ENCODE measurements at places on chromosomes 3 and 15.

GRCh38 chr3:31246293-31247062 lies 286.2 kb upstream of the STT3B start:
- DNase-seq = no peak

GRCh38 chr3:138327831-138328230 lies 1.8 kb downstream of the NME9 start:
- DNase-seq = no peak

DNA sequence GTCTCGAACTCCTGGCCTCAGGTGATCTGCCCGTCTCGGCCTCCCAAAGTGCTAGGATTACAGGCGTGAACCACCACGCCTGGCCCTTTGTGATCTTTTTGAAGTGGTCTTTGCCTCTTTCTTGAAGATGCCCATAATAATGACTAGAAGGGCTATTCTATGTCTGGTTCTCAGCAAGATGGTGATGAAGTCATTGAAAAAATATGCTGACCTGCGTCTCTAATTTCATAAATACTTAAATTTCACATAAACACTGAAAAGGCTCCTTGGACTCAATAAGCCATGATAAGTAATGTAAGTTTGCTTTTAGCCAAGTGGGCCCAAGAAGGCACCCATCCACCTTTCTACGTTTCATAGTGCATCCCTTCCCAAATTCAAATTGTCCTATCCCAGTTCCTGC lies 775 bp upstream of the MAPK6 start:
- no peak for DNase-seq

DNA sequence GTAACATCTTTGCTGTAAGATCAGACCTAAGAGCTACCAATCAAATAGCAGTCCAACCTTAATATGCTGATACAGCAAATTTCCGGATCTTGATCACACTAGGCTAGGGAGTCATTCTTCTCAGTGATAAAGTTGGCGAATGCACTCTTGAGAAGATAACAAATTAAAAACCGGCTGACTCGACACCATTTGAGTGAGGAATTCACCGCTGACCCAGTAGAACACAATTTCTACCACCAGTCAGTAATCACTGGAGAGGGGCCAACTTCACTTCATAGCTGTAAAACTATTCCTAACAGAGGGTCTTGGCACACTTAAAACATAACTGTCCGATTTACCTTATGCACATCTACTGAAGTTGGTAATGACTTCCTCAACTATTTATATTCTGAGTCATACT lies 47.2 kb downstream of the MEIS2 start:
- no peak for DNase-seq

DNA sequence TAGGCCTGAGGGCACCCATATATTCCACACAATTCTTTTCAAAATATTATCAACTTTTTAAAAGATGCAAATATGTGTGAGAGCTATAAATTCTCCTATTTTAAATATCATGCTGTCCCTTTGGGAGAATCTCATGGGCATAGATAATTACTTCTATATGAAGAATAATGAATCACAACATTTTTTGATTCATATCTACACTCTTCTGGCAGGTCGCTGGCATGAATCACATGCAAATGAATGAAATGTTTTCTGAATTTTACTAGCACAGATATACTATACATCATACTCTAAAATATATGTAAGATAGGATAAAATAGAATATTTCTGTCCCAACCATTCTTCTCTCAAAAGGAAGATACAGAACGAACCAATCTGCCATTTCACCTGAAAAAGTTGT lies 277.7 kb upstream of the KCNH8 start:
- DNase-seq = no peak

- DNase-seq = no peak
Measured at GRCh38 chr15:63018639-63019038, 23.9 kb upstream of the TPM1 start.

DNA sequence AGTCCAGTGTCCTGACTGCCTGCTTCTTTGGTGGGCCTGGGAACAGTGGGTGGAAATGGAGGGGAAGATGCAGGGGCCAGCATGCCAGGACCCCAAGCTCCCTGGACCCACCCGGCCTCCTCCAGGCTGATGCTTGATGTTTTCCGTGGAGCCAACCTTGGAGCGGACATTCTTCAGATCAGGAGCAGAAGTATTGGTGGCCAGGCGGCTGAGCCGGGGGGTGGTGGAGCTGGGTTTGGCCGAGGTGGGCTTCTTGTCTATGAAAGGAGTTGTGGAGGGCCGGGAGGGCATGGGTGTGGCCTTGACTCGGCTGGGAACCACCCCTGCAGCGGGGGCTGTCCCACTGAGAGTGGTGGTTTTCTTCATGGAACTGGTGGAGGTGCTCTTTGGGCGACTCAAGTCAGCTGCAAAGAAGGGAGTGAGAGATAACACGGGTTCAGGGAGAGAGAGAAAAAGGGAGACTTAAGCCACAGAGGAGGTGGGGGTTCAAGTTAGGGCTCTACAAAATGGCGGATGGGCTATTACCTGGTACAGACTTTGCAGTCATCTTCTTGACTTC lies 67.8 kb downstream of the DHX30 start:
- no peak for DNase-seq

DNA sequence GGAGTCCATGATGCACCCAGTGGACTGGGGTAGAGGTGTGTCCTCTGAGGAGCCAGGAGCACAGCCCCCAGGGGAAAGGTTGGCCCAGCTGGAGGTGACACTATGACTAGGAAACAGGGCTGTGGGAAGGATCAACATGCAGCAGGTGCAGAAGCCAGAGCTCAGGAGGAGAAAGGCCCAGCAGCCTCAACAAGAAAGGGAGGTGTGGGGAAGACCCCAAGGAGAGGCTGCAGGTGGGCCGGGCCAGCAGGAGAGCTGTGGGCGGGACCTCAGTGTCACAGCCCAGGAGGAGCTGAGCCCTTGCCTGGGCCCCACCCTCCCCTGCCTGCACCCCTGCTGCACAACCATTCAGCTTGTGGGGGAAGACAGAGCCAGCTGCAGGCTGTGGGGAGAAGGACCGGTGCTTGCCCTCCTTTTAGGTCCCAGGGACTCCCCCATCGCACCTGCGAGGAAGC lies 18.4 kb upstream of the KLF13 start:
- DNase-seq = no peak

DNA sequence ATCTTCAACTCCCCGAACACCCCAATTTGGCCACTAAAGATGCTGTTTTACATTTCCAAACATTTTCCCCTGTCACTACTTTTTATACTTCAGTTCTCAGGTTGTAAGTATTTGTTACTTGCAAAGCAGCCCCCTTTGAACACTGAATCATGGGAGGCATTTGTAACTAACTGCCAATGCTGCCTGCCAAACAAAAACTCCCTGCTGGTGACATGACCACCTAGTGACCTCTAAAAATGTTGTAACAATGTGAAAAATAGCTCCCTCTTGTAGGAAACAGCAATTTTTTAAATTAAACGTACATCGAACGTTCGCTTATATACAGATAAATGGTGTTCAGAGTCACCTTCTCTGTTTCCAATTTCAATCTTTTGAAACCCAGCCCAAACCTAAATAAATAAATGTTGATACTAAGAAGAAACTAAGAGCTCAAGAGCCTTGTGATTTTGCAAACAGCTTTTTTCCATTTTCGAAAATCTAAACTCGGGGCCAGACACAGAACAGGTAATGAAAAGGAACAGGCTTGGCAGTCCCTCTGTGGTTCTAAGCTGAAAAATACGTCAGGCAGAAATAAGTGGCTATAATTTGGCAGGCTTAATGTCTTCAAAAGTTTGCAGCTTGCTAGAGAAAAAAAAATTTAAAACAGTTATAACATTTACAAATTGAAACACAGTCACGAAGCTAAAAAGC lies 268.6 kb upstream of the WNT5A start:
- no peak for DNase-seq

GRCh38 chr3:124952282-124952855 lies 17.8 kb upstream of the MUC13 start:
- no peak for DNase-seq

GRCh38 chr3:135989242-135989641 lies 23.7 kb downstream of the PPP2R3A start:
- DNase-seq = no peak

DNA sequence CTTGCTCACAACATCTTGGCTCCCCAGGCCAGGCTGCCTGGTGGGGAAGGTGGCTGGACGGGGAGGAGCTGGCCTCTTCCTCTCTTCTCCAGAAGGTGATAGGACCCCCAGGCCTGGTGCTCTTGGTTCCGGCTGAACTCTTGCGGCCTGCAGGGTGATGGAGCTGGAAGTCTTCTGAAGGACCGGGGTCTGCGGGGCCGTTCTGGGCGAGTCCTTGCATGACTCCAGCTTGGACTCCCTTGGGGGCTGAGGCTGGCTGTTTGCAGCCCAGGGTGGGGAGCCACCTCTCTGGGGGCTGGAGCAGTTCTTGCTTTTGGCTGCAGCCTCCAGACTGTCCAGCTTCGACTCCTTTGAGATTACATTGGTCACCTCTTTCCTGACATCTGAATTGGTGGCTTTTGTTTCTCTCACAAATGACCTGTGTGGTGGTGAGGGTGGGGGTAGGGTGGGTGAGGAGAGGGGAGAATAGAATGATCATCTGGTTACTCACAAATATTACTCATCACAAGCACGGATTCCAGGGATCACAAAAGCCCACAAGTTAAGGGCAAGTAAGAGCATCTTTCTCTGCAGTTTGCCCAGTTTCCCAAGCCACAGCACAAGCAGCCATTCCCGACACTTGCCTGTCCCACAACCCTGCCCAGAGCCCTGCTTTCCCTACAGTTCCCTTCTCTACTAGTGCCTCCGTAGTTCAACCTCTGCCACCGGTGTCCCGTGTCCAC lies 149.1 kb upstream of the HACD2 start:
- DNase-seq = no peak

DNA sequence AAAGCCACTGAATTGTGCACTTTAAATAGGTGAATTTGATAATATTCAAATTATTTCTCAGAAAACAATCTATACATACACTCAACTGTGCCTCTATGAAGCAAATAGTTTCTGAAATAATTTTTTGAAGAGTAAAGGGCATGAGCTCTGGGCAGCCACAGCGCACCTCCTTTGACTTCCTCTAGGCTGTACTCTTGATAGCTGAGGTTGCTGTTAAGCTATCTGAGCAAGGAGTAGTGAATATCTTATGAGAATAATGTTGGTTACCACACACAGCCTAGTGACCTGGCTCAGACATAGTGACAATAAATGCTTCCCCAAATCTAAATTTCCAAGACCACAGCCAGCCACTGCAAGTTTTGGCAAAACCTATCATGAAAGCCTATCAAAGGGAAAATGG lies 11.6 kb upstream of the SEC61A1 start:
- no peak for DNase-seq

DNA sequence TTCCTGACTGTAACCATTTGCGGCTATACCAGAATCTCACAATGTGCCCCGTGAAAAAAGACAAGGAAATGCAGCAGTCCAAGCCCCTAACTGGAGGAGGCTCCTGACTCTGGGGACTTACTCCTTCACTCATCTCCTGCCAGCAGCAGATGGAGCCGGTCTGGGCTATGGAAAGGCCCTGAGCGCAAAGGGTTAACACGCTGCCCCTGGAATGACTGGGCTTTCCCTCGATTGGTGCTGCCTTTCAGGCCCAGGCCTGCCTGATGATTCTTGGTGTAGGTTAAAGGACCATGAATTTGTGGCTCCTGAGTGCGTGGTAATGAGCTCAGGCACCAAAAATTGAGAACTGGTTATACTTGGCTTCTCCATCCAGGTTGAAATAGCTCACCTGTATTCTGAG lies 42.3 kb upstream of the GALNT15 start:
- no peak for DNase-seq

GRCh38 chr3:138975351-138975750 lies 28.3 kb downstream of the FOXL2NB start:
- DNase-seq = no peak

GRCh38 chr3:20056725-20057611 lies 16.7 kb downstream of the KAT2B start:
- DNase-seq = no peak

- DNase-seq = no peak
Measured at GRCh38 chr15:38187630-38188313, 64.9 kb upstream of the SPRED1 start.

DNA sequence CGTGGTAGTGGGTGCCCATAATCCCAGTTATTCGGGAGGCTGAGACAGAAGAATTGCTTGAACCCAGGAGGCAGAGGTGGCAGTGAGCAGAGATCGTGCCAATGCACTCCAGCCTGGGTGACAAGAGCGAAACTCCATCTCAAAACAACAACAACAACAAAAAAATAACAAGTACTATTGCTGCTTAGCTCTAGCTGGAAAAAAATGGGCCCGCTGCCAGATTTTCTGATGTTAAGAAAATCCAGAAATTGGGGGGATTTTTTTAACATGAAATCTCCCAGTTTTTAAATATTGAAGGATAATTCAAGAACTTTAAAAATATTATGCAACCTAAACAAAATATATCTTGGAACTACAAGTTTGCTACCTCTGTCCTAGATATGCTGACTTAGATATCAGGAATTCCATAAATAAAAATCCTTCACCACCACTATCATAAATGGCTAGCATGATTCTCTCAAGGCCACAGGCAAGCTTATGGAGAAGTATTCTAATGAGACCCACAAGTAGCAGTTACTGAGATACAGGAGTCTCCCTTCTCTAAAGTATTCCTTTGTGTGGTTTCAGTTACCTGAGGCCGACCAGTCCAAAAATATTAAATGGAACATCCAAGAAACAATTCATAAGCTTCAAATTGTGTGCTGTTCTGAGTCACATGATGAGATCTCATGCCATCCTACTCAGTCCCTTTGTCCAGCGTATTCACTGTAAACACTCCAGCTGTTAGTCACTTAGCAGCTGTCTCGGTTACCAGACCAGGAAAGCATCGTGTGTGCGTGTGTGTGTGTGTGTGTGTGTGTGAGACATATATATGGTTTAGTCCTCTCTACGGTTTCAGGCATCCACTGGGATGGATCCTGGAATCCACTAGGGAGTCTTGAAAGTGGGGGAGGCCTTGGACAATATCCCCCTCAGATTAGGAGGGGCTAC lies 277.2 kb downstream of the TBL1XR1 start:
- no peak for DNase-seq

GRCh38 chr3:4261406-4261805 lies 41.8 kb upstream of the SETMAR start:
- no peak for DNase-seq

- no peak for DNase-seq
Measured at GRCh38 chr3:81620849-81621248, 140.6 kb downstream of the GBE1 start.

DNA sequence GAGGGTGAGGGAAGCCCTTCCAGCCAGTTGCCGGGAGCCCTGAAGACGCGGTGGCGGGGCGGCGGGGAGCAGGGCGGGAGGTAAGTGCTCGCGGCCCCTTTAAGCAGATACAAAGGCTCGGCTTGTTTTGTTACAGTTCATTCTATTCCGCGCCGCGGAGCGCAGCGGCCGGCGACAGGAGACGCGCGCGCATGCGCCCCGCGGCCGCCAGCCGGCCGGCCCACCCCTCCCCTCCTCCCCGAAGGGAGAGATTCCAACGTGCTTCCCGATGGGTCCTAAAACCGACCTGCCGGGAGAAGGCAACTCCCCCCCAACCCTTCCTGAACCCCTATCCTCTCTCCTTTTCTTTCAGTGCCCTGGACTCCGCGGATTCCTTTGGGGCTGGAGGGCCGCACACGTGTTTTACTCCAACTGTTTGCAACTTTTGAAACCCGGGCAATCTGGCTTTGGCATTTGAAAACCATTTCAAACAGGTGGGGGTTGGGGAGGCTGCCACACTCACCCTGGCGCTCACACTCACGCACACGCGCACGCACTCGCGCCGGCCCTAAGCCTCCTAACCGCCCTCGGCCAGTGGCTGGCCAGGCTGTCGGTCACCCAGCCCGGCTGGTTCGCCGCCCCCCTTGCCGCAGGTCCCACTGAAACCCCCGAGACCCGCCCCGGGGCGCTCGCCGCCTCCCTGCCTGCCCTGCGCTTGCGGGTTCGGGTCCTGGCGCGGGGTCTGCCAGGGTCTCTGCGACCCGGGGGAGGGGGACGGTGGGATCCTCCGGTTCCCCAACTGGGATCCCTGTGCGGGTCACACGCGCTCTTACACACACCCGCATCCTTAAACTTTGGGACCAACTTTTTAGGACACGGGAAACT lies at the start of gene MAGI1:
MAGI1 (minus strand) TSS at position 193 of the 864 bp plus-strand sequence. CDS start 610 bp downstream, outside the sequence.
- no peak for DNase-seq

All from stimulated activated CD8-positive, alpha-beta memory T cell treated with anti-CD3 and anti-CD28 coated beads, Interleukin-4, amount 100 ng/mL, for 4 hours (primary cell).